Stimulated activated CD4-positive, alpha-beta T cell treated with anti-CD3 and anti-CD28 coated beads, Interleukin-2, amount 100 ng/mL, for 48 hours (primary cell): ENCODE measurements at places on chromosomes 1 and 21.

DNA sequence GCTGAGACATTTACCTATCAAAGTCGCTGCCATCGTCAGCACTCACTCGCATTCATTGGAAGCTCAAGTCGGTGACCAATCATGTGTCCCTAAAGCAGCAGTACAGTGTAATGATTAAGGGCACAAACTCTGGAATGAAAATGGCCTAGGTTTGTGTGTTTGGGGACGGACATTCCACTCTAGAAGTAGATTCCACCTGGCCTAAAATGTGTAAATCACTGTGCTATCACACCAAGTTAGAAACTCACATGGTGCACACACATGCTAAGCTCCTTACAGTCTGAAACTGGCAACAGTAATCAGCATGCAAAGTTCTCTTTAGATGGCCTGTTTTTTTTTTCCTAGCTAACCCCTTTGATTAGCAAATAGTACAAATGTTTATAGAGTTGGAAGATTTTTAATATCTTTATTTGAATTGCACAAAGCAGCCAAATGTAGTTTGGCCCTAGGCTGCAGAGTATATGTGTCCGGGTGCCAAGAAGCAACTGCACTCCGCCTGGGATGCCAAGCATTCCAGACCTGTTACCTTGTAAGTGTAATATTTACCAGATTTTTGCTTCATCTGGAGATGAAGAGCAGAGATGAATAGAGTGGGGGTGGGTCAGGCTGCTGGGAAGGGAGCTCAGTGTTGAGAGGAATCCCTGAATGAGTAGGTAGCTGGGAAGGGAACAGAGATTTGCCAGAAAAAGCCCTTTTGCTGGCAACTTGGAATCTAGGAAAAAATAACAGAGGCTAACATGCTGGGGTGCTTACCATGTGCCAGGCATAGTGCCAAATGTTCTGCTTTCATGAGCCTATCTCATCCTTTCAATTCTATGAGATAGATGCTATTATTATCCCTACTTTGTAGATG lies 35.2 kb downstream of the TGFB2 start:
- DNase-seq, result no peak

GRCh38 chr1:89855413-89856123 lies 34.7 kb downstream of the LRRC8D start:
- no peak for DNase-seq

- no peak for DNase-seq
Observed at GRCh38 chr1:70360321-70360720, 5.8 kb upstream of the ANKRD13C start.

GRCh38 chr1:240417317-240417716 lies 194.6 kb downstream of the GREM2 start:
- no peak for DNase-seq

- no peak for DNase-seq
Observed at GRCh38 chr1:17923666-17924065, 168.5 kb downstream of the ACTL8 start.

DNA sequence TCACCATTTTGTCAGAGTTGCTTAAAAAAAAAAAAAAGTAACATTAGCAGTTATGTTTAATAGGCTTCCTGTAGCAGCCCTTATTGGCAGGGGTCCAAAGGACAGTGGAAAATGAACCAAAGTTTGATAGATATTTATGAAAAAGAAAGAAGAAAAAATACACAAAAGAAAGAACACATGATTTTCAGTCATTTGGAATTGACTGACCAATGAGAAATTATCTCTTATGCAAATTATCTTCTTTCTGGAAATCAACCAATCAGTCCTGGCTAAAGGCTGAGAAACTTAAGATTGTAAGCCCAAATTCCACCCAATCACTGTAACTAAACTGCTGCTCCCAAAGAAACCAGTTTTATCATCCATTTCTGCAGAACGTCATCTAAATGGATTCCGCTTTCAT lies 282.4 kb downstream of the TM2D1 start:
- DNase-seq, result no peak

- no peak for DNase-seq
Observed at GRCh38 chr21:24310788-24311187, 1296.5 kb downstream of the MRPL39 start.

- no peak for DNase-seq
Observed at GRCh38 chr1:41844255-41844654, 74.5 kb downstream of the HIVEP3 start.

GRCh38 chr1:63718541-63718970 lies 55.3 kb upstream of the ROR1 start:
- DNase-seq, result no peak

DNA sequence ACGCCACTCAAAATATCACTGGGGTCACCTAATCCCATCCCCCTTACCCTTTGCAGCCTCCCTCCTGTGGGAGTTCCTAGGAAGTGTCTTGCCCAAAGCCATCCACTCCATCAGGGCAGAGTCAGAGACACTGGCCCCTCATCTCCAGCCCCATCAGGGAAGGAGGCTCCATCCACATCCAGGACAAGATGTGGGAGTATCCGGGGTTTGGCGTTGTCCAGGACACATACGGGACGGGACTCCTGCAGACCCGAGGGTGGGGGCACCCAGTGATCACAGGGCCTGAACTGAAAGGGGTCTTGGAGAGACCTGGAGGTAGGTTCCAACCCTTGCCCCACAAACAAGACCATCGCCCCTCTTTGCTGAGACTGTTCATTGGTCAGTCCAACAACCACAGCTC lies 348.2 kb downstream of the MATN1 start:
- no peak for DNase-seq

- no peak for DNase-seq
Observed at GRCh38 chr1:43537423-43538142, 6.9 kb downstream of the PTPRF start.

- DNase-seq, result no peak
Observed at GRCh38 chr1:37372302-37372701, 102.1 kb upstream of the ZC3H12A start.

GRCh38 chr1:79310609-79311008 lies 304.1 kb upstream of the ADGRL4 start:
- DNase-seq, result no peak

DNA sequence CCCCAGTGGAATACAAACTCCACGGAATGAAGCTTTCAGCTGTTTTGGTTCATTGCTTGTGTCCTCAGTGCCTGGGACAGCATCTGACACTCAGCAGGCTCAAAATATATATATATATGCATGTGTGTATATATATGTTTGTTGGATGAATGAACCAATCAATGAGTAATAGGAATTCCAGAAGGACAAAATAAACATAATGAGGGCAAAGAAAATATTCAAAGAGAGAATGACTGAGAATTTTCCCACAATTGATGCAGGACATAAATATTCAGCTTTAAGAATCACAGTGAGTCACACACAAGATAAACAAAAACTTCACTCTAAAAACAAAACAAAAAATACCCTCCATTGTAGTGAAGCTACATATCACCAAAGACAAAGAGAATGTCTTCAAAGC lies 64.0 kb downstream of the CHD5 start:
- no peak for DNase-seq

DNA sequence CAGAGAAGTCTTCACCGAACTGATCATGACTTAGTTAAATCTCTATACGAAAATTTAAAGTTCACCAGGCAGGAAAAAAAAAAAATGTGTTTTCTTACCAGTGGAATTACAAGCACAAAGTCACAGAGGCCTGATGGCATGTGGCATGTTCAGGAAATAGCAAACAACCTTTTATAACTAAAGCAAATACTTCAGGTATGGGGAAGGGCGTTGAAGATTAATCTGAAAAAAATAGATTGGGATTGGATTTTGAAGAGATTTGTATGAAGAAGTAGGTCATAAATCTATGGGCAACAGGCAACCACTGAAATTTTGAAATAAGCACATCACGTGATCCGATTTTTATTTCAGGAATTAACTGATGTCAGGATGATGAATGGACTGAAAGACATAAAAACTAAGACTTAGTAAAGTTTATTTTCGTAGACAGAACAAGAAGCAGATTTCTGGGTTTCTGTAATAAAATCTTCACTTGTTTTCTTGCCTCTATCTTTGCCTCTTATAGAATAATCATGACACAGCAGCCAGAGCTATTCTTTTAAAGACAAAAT lies 295.9 kb upstream of the ADGRL4 start:
- DNase-seq, result no peak

DNA sequence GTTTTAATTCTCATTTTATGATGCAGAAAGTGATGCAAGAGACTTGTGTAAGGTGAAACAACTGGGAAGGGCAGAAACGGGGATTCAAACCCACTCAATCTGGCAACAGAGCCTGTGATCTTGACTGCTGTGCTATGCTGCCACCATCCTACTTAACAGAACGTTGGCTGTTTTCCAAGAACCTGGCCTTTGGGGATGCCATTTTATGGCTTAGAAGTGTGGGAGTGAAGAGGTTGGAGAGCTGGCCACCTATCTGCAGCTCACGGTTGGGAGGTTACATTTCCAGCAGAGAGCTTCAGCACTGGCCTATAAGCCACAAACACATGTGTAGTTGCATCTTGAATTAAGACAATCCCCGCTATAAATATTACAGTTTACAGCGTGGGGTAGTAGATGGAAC lies 235.3 kb downstream of the PRDM2 start:
- DNase-seq, result no peak

DNA sequence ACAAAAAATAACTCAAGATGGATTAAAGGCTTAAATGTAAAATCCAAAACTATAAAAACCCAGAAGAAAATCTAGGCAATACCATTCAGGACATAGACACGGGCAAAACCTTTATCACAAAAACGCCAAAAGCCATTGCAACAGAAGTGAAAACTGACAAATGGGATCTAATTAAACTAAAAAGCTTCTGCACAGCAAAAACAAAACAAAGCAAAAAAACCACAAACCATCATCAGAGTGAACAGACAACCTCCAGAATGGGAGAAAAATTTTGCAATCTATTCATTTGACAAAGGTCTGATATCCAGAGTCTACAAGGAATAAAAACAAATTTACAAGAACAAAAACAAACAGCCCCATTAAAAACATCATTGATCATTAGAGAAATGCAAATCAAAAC lies 4.5 kb upstream of the PGBD2 start:
- no peak for DNase-seq

- DNase-seq, result no peak
Observed at GRCh38 chr1:79745929-79746328, 739.4 kb upstream of the ADGRL4 start.

GRCh38 chr1:154501423-154502065 lies 475 bp upstream of the TDRD10 start:
- DNase-seq, result no peak

GRCh38 chr1:59223198-59223597 lies 73.7 kb upstream of the FGGY start:
- no peak for DNase-seq

GRCh38 chr1:229091721-229092136 lies 179.2 kb upstream of the RAB4A start:
- DNase-seq, result no peak

DNA sequence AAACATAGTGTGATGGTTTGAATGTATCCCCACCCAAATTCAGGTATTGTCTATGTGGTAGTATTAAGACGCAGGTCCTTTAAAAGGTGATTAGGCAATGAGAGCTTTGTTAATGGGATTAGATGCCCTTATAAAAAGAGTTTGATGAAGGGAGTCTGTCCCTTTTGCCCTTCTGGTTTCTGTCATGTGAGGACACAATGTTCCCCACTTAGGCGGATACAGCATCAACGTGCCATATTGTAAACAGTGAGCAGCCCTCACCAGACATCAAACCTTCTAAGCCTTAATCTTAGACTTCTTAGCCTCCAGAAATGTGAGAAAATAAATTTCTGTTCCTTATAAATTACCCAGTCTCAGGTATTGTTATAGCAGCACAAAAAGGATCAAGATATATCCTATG lies 172.8 kb downstream of the FAF1 start:
- no peak for DNase-seq
